Smooth muscle cell of the pulmonary artery (primary cell): ENCODE measurements at places on chromosomes 3 and 15. TPM values are rescaled to one million over a fixed set of nuclear protein-coding genes. Genes with fewer than 3 reads are reported as not detected.

GOLGA6A gene
- 0.03 and 0.07 TPM in 2 replicates for total RNA-seq

SCAMP2 gene
- total RNA-seq: 28.7 and 39.0 TPM in 2 replicates

LRRIQ4 gene
- total RNA-seq: 0.07 TPM in 2 replicates

ST3GAL6 gene
- 6.4 and 19.9 TPM in 2 replicates for total RNA-seq

SLC24A5 gene
- total RNA-seq: not detected in 2 replicates

IL5RA gene
- not detected in 2 replicates for total RNA-seq

PSTPIP1 gene
- total RNA-seq: 0.98 and 4.4 TPM in 2 replicates

STXBP5L gene
- total RNA-seq: not detected in 2 replicates

SI gene
- total RNA-seq: not detected in 2 replicates

IGF1R gene
- total RNA-seq: 55.6 and 76.7 TPM in 2 replicates

BUB1B gene
- total RNA-seq: 2.9 and 7.0 TPM in 2 replicates

TPRA1 gene
- total RNA-seq: 43.3 and 49.5 TPM in 2 replicates

SAMD7 gene
- total RNA-seq: not detected in 2 replicates
